ENCODE measurements at places on chromosomes 6 and 20.

DNA sequence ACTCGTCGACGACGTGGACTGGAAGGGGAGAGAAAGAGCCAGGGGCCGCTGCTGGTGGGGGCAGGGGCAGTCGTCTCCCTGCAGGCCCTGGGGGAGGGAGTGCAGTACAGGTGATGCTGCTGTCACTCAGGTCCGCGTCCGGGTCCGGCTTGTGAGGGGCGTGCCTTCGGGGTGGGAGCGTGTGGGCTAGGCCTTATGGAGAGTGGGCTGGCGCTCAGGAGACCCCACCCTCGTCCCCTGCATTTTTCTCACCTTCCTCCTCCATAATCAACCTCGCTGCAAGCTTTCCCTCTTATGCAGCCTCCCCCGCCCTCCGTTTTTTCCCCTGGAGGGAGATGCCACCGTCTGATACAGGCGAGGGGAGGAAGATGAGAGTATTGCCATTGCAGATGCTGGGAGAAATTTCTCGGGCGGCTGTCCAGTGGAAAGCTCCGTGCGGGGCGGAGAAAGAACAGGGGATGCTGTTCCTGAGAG lies 632 bp downstream of the PCMT1 start:
- peak; percentile 32 for DNase-seq

DNA sequence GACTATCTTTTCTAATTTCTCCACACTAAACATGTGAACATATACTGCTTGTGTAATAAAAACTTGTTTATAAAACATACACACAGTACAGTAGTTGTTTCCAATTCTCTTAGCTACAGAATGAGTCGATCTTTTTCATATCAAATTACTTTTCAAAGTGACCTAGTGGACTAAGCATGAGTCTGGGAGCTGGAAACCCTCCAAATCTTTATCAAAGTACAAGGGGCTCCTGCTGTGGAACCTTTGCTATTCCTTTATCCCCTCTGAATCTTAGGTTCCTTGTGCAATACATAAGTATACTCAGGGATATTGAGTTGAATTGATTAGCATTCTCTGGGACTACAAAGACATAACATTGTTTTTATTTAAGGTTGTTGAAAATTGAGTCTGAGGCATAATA lies 48.7 kb upstream of the TAB2 start:
- no peak for DNase-seq

GRCh38 chr20:49803418-49803817 lies 9.2 kb upstream of the SLC9A8 start:
- no peak for DNase-seq

DNA sequence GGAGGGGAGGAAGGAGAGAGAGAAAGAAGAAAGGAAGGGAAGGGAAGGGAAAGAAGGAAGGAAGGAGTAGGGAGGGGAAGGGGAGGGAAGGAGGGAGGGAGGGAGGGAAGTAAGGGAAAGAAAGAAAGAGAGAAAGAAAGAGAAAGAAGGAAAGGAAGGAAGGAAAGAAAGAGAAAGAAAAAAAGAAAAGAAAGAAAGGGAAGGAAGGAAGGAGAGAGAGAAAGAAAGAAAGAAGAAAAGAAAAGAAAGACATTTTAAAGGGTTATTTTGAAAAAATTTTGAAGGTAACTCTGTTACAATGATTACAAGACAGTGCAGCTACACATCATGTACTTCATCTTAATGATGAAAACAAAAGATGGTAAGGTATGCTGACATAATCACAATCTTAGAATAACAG lies 3.9 kb downstream of the KIAA0319 start:
- no peak for DNase-seq

DNA sequence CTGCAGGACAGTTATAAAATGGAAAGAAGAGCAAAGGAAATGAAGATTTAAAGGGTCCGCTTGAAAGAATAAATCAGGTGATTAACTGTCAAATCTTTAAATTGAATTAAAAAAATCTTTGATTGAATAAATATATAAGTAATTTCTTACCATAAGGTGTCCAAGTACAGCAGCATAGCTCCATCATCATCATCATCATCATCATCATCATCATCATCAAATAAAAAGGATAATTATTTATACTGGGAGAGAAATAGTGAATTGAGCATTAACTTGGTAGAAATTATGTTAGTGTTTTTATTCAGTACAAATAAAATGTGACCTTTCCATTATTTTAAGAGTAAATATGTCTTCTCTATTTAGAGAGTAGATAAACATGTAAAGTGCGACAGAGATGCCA lies 745.6 kb upstream of the MARCKS start:
- DNase-seq = no peak

- no peak for DNase-seq
Measured at GRCh38 chr6:44104481-44105021, 22.7 kb downstream of the MRPL14 start.

GRCh38 chr20:6767536-6768227 lies at the start of gene BMP2:
Gene BMP2 (plus strand): TSS chr20:6767686. CDS start chr20:6770127, 2,441 bp downstream.
- peak; percentile 66 for DNase-seq

GRCh38 chr6:119034827-119035458 lies 43.5 kb downstream of the FAM184A start:
- DNase-seq = peak; percentile 24

GRCh38 chr6:159665868-159666635 lies 27.0 kb downstream of the SOD2 start:
- no peak for DNase-seq

GRCh38 chr6:158328952-158329351 lies 16.7 kb downstream of the TULP4 start:
- DNase-seq = no peak

DNA sequence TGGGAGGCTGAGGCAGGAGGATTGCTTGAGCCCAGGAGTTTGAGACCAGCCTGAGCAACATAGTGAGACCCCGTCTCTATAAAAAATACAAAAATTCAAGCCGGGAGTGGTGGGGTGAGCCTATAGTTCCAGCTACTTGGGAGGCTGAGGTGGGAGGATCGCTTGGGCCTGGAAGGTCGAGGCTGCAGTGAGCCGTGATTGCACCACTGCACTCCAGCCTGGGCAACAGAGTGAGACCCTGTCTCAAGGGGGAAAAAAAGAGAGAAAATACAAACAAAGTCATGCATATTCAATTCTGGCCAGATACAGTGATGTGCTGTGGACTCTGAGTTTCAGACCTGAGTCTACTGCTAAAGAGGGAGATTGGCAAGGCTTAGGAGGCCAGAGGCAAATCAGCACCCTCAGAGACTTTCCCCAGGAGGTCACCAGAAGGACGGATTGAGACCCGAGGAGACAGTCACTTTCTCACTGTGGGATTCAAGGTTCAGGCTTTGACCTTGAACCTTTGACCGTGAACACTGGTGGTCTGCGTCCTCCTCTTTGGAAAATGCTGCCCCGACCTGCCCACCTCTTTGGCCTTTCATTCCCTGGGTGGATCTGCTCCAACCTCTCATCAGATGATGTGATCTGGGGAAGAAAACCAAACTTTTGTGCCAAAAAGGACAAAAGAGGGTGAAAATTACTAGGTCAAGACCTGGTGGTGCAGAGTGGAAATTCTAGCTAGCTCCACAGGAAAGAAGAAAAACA lies 31.2 kb downstream of the TGM2 start:
- no peak for DNase-seq

DNA sequence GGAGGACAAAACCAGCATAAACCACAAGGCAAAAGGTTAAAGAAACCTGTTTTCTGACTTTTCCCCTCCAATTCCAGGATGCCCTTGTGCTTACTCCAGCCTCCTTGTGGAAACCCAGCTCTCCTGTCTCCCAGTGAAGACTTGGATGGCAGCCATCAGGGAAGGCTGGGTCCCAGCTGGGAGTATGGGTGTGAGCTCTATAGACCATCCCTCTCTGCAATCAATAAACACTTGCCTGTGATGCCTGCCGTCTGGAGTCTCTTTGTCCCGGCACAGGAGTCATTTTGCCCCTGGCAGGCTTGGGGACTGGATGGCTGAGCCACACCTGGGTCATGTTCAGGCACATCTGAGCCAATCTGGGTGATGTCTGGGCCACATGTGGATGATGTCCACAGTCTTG lies 26.6 kb downstream of the BPIFB1 start:
- no peak for DNase-seq

DNA sequence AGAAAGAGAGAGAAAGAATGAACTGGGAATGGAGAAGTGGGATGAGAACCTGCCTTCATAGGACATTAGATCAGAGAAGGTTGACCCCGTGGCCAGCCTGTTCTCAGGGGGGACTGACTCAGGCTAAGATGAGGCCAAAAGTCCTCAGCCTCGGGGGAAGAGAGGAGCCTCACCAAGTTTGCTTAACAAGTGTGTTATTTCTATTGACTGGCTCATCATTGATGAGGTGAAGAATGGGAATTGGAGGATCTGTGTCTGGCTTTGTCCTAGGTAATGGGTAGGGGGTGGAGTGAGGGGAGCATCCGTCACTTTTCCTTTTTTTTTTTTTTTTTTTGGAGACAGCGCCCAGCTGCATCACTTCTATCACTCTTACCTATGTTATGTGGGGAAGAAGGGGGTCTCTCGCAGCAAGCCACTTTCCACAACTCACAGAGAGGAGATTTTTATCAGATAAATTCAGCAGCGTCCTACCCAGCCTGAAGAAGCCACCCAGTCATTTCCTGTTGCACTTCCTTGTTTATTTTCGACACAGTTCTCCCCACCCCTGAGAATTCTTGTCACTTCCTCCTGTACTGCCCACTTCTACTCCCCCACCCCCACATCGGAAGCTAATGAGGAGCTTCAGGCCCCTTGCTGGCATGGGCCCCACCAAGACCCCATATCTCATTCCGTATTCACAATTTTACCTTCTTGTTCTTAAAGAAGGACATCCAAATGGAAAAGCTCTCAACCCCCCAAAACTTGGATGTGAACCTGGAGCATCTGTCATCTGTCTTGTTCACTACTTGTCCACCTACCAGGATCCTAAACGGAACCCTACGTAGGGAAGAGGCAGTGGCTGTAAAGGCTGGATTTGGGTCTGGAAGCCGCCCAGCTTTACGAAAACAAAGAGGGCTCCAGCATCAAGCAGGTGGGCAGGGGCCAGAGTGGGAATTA lies 2.8 kb upstream of the RNASET2 start:
- no peak for DNase-seq

GRCh38 chr6:11484441-11484840 lies 53.1 kb upstream of the TMEM170B start:
- DNase-seq = no peak

GRCh38 chr6:170067923-170068360 lies 222.9 kb downstream of the DLL1 start:
- no peak for DNase-seq

DNA sequence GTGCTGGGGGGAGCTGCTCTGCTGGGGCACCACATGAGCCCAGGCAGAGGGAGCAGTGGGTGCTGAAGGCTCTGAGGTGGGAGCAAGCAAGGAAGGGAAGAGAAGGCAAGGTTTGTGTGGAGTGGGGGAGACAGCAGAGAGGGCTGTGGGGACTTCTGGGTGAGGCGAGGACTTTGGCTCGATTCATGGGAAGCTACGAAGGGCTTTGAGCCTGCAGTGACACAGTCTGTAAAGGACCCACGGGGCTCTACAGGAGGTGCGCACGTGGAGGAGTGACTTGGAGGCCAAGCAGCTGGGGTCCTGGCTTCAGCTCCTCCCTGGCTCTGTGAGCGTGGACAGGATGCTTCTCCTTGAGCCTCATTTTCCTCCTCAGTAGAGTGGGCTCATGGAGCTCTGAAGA lies 29.1 kb upstream of the CSNK2A1 start:
- no peak for DNase-seq

All from right lung (tissue), 10 donors.